ENCODE measurements at places on chromosomes 1 and 21. TPM values are rescaled to one million over a fixed set of nuclear protein-coding genes. Genes with fewer than 3 reads are reported as not detected.

The MATN1 gene
- total RNA-seq, result 0.28 TPM

The FAM163A gene
- total RNA-seq, result 0.13 TPM

GRCh38 chr1:41618066-41618825 lies 133.8 kb upstream of the EDN2 start:
- no peaks in the 10 kb centered on the region for H3K27me3 ChIP-seq
- H3K4me1 ChIP-seq, result peaks cover 2% of the 10 kb centered on the region
- no peak for DNase-seq
- H3K36me3 ChIP-seq, result no peaks in the 10 kb centered on the region

The ADAMTS4 gene
- total RNA-seq, result 7.2 TPM

DNA sequence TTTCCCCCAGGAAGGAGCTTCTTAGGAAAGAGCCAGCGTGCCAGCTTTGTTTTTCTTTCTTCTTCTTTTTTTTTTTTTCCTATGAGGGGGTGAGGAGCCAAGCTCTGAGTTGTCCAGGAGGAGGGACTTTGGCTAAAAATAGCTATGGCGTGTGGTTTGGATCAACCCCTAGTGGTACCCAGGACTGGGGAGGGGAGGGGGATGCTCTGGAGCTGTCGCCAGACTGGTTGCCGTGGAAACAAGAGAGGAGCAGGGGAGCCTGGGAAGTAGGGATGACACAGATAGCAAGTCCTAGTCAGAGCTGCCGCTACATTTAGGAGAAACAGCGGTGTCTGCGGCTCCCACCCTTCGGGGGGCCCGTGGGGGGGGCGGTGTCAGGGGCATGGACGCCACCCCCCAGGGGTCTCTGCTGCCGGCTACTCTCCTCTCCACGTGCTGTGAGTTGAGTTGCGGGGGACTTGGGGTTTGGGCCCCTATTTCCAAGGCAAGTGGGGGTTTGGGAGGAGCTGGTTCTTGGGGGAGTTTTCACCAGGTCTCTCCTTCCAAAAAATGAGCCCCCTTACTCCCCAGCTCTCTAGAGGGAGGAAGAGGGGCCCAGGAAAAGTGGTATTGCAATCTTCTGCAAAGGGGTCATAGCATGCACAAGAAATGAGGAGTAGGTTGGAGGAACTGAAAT lies at the start of gene KCNJ9:
TSS of gene KCNJ9 (plus strand) at position 278 of the 676 bp plus-strand sequence. CDS start 2,493 bp downstream, outside the sequence.
- DNase-seq, result no peak
- no peaks in the 10 kb centered on the region for H3K27me3 ChIP-seq
- H3K27ac ChIP-seq, result no peak within 1 kb of the TSS
- H3K4me1 ChIP-seq, result no peaks in the 10 kb centered on the region
- H3K4me3 ChIP-seq, result no peak within 1 kb of the TSS

- H3K4me3 ChIP-seq, result no peak overlapping the region
- no peak for DNase-seq
- H3K36me3 ChIP-seq, result no peaks in the 10 kb centered on the region
- no peaks in the 10 kb centered on the region for H3K4me1 ChIP-seq
These were observed 60.9 kb upstream of the RUNX3 start for GRCh38 chr1:24990779-24991641.

DNA sequence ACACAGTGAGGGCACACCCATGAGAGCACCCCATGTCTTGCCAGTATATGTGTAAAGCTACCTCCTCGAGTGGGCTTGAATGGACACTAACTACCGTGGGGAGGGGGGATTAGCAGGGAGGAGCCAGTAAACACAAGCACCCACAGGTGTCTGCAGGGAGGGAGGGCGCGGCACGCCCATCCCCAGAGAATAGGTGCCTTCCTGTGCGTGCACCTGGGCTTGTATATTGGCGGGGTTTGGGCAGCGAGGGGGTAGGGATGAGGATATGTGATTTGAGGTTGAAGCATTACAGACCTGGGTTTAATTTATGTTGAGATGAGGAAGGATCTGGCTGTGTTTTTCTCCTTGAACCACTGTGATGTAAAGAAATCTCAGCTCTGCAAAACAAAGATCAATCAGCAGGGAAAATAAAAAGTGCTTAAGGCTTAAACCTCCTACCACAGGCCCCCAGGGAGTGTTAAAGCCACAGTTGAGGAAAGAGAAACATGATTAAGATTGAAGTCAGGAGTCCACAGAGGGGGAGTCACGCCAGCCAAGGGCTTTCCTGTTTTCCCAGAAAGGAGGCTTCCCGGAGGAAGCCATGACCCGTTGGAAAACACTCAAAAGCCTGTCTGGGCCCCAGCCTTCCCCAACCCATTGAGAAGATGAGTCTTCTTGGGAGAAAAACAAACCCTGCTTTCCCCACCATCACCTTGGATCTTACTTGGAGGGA lies 80.0 kb downstream of the CAMK2N1 start:
- H3K36me3 ChIP-seq, result no peaks in the 10 kb centered on the region
- DNase-seq, result no peak
- H3K27ac ChIP-seq, result no peak overlapping the region
- H3K4me1 ChIP-seq, result peaks cover 3% of the 10 kb centered on the region
- peaks cover 59% of the 10 kb centered on the region for H3K27me3 ChIP-seq
